NCI-H460 (cell line): ENCODE measurements at places on chromosomes 7 and 10. TPM values are rescaled to one million over a fixed set of nuclear protein-coding genes. Genes with fewer than 3 reads are reported as not detected.

DNA sequence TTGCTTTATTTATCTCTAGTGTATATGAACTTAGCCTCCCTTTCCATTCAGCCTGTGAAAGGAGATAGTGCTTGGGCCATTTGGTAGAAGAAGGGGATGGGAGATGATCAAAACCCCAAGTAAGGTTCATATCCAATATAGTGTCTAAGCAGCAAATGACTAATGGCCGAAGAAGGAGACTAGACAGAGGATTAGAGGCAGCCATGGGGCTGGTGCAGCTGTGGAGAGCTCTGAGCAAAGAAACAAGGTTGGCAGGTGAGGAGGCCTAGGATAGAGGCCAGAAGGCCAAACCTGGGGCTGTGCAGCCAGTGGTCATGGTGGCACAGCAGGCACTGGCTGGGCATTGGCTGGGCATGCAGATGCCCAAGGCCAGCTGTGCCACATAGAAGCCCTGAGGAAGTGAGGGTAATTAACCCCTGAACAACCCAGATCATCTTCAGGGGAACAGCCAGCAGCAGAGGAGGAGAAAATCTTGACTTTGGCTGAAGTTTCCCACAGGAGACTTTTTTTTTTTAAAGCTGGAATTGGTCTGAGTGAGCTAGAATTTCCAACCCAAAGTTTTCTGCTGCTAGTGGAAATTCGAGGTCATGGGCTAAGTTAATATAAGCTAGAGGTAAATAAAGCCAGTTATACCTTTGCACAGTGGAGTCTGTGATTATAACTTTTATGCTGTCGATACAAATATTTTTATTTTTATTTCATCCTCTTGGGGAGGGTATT lies 10.3 kb upstream of the CPA1 start:
- DNase-seq, result no peak

DNA sequence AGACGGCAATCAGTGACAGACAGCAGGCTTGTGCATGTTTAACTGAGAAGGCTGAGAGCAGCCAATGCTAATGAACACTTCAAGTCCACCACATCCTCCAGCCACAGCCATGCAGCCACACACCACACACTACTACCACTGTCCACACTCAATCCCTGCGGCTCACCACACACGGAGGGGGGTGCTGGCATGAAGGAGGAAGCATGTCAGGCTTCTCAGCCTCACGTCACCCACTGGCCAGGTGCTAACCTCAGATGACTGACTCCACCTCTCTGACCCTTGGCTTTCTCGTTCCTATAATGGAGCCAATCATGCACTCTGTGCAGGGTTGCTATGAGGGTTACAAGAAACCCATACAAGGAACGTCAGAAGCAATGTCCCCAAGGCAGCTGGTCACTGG lies 165.4 kb upstream of the RNF32 start:
- no peak for DNase-seq

- DNase-seq, result no peak
These were observed 140.7 kb upstream of the ANKRD1 start for GRCh38 chr10:91061608-91062007.

GRCh38 chr7:55545496-55545895 lies 26.8 kb downstream of the VOPP1 start:
- no peak for DNase-seq

- DNase-seq, result no peak
These were observed 87.7 kb upstream of the TMEM168 start for GRCh38 chr7:112877691-112878460.

GRCh38 chr10:8035641-8036470 lies 18.6 kb upstream of the GATA3 start:
- DNase-seq, result no peak

DNA sequence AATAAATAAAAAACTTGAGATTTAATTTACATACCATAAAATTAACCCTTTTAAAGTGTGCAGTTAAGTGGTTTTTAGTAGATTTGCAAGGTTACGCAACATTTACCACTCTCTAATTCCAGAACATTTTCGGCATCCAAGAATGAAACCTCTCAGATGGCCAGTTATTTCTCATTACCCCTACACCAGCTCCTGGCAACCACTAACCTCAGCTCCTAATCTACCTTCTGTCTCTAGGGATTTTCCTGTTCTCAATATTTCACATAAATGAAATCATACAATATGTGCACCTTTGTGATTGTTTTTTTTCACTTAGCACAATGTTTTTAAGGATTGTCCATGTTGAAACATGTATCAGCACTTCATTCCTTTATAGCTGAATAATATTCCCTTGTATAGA lies 45.1 kb downstream of the INPP5F start:
- no peak for DNase-seq

DNA sequence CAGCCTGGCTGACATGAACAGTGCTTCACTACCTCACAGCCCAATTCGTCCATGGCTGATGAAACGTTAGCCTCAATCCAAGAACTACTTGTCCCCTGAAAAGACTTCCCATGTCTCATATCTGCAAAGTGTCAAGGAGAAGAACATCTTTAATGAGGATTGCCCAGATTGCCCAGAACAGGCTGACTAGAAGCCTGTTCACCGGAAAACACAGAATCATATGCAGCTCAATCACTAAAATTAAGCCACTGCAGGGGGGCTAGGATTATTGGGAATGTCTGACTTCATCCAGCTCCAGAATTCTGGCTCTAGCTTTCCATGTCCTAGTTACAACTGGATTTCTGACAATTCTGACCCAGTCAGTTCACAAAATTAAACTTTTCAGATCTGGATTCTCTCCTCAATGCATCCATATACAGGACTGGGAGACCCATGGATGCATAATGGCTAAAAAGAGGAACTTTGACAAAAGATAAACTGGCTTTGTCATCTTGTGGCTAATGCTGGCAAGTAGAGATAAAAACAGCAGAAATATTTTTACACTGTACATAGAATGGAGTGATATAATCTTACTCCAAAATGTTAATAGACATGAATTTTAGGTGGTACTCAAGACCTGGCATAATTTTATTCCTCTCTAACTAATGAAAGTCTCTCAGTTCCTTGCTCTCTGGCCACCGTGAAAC lies 467.0 kb upstream of the POT1 start:
- DNase-seq, result no peak

- no peak for DNase-seq
These were observed 204.3 kb downstream of the SFMBT2 start for GRCh38 chr10:7206412-7207100.

DNA sequence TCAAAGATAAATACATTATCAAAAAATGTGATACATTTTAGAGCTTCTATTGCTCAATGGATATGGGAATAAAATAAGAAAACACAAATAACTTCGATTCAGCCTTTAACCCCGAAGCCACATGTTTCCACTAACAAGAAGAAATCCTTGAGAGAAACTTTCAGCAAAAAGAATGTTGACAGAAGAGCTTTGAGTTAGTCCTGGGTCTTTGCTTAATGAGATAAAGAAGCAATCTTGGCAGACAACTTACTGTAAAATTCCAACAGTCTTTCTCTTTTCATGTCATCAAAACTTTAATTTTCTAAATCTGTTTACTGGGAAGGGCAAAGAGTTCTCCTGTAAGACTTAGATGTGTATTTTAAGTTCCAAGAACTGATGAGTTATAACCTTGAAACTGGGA lies 810.2 kb downstream of the CNTNAP2 start:
- DNase-seq, result no peak

- DNase-seq, result no peak
These were observed 88.6 kb downstream of the GPAM start for GRCh38 chr10:112094984-112095383.

GRCh38 chr10:132710036-132710686 lies 75.8 kb downstream of the NKX6-2 start:
- no peak for DNase-seq

DNA sequence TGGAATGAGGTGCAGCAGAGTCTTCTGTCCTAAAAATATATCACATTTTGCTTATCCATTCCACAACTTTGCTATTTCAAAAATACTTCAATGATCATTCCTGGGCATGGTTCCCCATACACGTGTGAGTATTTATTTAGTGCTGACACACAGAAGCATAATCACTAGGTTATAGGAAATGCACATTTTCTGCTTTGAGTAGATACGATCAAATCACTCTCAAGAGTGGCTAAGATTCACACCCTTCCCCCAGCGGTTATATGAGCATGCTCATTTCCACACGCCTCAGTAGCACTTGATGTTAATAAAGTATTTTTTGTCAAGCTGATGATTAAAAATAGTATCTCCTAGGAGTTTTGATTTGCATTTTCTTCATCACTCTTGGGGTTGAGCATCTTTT lies 93.5 kb upstream of the LRRC4 start:
- DNase-seq, result no peak

- no peak for DNase-seq
These were observed 161.7 kb upstream of the PLXDC2 start for GRCh38 chr10:19654576-19654975.

The MARVELD1 gene
- 20.1 and 23.1 TPM in 2 replicates for total RNA-seq

The TSPAN13 gene
- total RNA-seq, result 31.4 and 37.3 TPM in 2 replicates

The PRRT4 gene
- total RNA-seq, result 0.27 and 0.38 TPM in 2 replicates

The TMEM176A gene
- total RNA-seq, result 0.10 TPM in 1 of 2 replicates, not detected in the other

The CALU gene
- total RNA-seq, result 172 and 189 TPM in 2 replicates

The PHKG1 gene
- not detected in 2 replicates for total RNA-seq

The INTS1 gene
- total RNA-seq, result 43.1 and 48.7 TPM in 2 replicates

The VIM gene
- total RNA-seq, result 1,621 and 1,743 TPM in 2 replicates
